ENCODE measurements at places on chromosomes 11 and 22.

DNA sequence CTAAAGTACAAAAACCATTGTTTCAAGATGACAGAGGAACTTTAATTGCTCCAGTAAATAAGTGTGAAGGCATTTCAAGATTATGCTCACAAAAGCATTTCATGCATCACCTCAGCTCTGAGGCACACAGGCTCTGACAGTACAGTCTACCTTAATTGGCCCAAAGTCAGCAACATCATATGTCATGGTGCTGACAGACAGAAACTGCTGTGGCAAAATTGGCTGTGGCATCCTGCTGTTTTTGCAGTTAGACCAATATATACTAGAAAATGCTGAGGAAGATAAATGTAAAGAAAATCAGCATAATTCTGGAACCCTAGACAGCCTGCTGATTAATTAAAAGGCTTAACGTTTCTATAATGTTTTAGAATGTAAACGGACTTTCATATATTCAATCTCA is 34.9 kb upstream of the PPP2R1B start:
- no peak for DNase-seq

- DNase-seq: no peak
These were observed 1294.8 kb downstream of the TBC1D22A start for GRCh38 chr22:48057116-48057835.

DNA sequence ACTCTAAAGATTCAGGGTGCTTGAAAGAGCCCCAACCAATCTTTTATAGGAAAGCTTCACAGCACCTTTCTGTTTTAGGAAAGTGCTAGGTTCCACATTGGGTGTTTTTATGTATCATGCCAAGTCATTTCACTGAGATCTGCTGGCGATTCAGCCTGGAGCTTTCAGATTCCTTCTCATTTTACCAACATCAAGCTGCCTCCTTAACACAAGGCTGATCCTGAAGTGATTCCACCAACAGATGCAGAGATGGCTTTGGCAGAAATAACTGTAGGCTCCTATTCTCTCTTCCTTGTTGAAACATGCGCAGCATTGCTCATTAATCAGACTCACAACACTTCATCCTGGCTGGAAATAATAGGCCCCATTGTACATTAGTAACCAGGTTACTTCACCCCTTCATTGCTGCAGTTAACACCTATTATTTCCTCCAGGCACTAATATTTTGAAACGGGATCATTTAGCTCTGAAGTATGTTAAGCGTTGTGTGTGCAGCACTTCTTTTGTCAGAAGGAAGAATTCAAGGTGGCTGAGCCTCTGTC is 89.0 kb downstream of the OPCML start:
- DNase-seq: no peak

DNA sequence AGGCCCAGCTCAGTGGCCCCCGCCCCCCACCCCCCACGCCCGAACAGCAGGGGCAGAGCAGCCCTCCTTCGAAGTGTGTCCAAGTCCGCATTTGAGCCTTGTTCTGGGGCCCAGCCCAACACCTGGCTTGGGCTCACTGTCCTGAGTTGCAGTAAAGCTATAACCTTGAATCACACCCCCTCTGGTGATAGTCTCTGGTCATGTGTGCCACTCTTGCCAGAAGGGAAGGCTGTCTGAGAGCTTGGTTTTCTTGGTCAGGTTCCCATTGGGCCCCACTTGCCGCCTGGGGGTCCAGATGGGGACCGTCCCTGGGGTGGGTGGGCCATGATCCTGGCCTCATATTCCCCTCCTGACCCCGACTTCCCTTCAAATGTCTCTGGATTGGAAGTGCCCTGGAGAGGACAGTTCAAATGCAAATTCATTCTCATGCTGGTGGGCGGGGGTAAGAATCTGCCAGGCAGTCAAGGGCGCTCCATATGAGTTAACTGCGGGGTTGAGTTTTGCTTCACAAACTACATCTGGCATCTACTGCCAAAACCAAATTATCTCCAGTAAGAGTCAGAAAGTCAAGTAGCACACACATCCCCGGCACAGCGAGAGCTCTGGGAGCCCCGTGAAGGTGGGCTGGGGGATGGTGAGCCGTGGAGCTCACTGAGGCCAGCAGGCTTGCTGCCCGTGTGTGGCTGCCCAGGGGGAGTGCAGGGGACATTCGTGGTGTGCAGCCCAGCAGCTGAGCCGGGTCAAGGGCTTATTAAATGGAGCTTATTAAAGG is 35.7 kb downstream of the B3GAT1 start:
- DNase-seq: no peak

DNA sequence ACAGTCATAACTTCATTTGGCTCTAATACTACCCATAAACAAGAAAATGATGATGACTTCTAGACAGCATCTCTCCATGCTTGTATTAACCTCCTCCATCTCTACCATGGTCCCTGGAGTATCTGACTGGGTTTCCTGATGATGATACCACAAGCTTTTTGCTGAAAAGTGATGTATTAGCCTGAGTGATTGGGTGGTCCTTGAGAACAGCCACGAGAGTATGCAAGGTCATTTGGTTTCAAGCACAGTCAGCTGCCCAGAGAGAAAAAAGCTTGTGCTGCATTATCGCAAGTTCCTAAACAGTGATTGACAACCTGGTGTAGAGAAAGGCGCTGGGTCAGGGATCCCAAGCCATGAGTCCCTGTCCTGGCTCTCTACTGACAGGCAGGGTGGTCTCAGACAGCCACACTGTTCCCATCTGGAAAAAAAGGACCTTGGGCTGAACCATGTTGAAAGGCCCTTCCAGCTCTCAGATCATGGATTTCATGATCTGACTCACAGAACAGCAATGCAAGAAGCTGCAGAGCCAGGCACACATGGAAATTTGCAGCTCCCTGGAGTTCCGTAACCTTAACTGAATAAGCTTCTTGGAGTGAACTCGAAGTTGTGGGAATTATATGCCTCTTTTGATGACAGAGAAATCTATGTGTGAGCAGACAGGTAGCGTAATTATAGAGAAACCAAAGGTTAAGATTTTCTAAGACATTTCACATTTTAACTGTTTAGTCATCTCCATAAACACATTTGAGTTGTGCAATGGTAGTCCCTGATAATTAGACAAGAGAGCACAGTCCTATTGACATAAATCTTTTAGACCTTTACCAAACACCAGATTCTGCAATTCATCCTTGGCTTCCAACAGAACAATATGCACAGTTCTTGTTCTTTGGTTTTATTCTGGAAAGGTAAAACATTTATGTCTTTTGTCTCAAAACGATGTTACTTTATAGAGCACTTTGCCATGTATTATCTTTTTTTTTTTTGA is 54.1 kb upstream of the UBASH3B start:
- DNase-seq: no peak

- DNase-seq: peak; percentile 36
These were observed 12.2 kb upstream of the MFNG start for GRCh38 chr22:37498289-37498909.

DNA sequence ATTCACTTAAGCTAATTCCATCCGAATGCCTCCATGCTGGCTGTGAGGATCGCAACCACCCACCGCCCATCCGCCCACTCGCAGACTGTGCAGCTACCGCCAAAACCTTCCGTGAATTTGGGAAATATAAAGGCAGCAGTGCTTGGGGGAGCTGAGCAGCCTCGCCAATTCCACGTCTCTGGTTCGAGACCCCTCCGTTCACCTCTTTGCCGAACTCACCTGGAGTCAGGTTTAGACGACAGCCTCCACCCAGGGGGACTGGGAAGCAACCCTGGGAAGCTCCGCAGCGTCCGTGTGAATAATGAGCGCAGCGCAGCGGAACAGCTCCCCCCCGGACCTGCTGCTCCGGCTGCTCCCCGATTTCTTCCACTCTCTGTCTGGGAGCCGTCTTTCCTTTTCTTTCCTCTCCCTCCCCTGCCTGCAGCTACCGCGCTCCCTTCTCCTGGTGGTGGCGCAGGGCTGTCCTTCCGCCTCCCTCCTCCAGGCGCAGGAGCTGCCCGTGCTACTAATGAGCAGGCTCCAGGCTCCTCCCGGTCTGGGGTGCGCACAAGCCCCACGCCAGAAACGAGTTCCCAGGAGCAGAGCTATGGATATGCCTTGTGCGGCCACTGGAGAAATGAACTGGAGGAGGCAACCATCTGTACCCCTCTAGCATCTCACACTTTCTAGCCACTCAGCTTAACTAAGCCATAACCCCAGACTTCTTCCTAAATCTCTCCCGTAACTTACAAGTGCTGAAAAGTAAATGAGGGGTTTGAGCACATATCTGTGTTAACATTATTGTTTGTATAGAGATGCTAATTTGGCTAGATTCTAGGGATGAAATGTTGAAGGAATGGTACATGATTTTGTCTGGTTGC is 107.3 kb downstream of the XKR3 start:
- DNase-seq: no peak

DNA sequence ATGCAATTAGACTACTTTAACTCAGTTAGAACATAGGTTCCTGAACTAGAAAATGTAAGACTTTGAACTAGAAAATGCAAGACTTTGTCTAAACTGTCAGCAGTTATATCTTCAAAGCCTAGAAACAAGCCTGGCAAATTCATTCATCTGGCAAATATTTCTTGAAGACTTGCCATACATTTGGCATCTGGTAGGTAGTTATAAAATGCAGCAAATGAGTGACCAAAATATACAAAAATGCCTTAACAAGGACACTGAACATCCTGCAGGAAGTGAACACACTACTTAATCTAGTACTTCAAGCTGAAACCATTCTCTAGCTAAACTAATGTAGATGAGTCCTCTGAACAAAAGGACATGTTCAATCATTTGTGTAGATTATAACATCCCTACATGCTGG is 84.7 kb upstream of the SCUBE2 start:
- DNase-seq: no peak

GRCh38 chr11:5712507-5712906 is 22.9 kb downstream of the TRIM22 start:
- no peak for DNase-seq

- peak; percentile 48 for DNase-seq
These were observed at the start of gene VEGFB for GRCh38 chr11:64233913-64234586. TSS of gene VEGFB (plus strand) at chr11:64234584. CDS start at chr11:64234834, 250 bp downstream.

DNA sequence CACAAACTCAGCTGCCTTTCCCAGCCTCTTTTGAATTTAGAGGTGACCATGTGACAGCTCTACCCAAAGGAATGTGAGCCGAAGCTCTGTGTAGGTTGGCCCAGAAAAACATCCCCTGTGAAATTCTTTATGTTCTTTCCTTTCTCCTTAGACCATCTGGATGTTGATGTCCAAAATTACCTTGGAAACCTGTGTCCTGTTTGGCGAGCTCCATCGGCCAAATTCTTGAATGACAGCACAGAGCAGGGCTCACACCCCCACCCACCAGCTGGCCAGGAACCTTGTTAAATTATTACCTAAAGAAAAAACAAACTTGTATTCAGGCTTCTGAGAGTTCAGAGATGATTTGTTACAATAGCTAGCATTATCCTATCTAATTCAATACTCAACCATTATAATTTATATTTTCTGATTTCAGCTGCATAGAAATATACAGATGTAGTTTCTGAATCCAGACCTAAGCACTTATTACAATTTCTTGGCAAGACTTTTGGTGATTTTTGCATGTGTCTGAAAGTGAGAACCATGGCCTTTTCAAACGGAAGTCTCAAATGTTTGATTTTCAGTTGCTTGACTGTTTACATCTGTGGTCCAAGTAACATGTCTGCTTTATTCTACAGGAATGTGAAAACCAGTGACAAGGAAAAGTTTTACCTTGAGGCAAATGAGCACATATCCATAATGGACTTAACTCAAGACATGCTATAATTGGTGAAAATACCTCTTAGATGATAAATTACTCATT is 554.2 kb downstream of the NTM start:
- DNase-seq: no peak

DNA sequence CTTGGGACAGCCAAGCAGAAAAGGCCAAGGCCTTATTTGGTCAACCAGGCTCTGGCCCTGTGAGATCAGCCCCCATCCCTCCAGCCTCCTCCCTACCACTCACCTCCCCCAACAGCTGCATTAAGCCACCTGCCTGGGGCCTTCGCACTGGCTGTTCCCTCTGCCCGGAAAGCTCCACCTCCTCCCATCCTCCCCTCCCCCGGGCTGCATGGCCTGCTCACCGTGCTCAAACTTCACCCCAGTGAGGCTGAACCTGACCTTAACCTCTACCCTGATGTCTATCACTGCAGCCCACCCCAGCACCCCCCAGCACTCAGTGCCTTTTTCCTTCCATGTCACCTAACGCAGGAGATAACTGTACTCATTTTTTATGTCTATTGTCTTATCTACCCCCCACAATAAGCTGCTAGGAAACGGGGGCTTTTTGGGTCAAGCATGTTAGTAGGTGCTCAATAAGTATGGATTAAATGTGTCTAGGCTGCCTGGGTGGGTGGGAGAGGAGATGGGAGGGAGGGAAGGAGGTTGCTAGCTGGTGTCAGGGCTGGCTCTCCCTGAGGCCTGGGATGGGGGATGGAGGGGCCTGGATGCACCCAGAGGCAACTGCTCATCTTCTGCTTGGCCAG is 912 bp downstream of the PTPRCAP start:
- no peak for DNase-seq

GRCh38 chr11:117873828-117874125 is 2.7 kb downstream of the FXYD6 start:
- no peak for DNase-seq

DNA sequence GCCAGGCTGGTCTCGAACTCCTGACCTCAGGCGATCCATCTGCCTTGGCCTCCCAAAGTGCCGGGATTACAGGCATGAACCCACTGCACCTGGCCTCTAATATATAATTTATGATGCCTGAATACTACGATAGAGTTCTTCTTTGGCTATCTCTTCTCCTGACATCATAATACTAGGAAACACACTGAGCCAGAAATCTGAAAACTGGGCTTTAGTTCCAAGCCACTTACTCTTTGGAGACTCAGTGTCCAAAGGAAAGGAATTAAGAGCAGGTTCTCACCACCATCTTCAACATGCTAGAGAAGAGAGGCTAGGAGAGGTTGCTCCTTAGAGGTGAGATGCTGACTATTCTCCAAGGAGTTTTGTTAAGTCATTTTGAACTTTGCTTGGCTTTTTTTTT is 52.4 kb downstream of the UBASH3B start:
- DNase-seq: no peak

DNA sequence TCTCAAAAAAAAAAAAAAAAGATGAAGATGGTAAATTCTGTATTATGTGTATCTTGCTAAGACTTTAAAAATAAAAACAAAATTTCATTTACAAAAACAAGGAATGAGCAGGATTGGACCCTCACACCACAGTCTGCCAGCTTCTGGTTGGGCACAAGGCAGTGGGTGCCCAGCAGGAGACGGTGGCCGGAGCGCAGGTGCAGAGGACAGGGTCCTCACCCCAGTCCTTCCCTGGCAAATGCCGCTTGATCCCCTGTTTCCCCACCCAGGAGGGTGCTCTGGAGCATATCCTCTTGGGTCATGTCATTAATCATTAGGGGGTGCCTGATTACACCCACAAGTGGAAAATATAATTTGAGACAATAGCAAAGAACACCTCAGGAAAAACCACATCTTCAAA is 31.2 kb downstream of the SHANK2 start:
- no peak for DNase-seq

- DNase-seq: no peak
These were observed 564.8 kb downstream of the MIAT start for GRCh38 chr22:27222178-27222577.

GRCh38 chr11:106961048-106961447 is 57.2 kb downstream of the GUCY1A2 start:
- DNase-seq: no peak

Data from activated naive CD4-positive, alpha-beta T cell (primary cell).